Hematopoietic multipotent progenitor cell treated with erythropoietin and hydrocortisone succinate and interleukin-3 and kit ligand, for 4 days (in vitro differentiated cells): ENCODE measurements at places on chromosomes 4 and X.

DNA sequence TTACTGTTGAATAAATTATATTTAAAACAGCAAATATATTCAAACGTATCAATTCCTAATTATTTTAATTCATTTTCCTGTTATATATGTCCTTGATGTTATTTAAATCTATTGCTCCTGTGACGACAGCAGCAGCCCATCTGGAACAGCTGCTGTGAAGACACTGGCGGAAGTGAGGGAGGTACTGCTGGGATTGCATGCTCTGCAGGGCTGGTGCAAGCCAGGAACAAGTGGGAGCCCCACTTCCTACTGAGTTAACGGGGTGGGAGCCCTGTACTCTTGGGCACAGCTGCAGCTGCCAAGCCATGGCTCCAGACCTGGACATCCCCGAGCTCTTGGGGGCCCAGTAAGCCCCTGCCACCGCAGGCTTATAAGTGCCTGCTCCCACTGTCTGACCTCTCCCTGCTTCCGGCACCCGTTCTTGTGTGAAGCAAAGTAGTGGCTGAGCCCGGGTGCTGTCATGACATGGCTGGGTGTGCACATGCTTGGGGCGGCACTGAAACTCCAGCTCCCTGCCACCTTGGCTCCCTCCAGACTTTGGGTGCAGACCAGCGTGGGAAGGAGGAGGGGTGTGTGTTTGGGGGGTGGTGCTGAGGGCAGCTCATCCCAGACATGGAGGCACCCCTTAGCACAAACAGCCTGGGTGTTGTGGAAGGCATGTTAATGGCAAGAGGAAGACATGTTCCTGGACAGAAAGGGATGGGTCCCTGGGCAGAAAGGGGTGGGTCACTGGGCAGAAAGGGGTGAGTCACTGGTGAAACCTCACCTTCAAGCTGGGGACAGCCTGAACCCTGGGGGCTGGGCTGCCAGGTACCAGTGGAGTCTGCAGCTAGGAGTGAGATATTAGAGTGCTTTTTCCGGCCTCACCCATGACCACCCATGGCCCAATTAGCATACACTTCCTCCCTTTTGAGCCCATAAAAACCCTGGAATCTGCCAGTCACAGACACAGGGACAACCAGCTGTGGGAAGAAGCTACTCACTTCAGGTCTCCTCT is 1981.3 kb upstream of the IGFBP7 start:
- no peak for DNase-seq

GRCh38 chr4:95293014-95293413 is 255.8 kb downstream of the UNC5C start:
- peak; percentile 13 for DNase-seq

- no peak for DNase-seq
These were observed 4.7 kb downstream of the MTM1 start for GRCh38 chrX:150573106-150573505.

GRCh38 chr4:65450899-65451298 is 219.4 kb downstream of the EPHA5 start:
- no peak for DNase-seq

DNA sequence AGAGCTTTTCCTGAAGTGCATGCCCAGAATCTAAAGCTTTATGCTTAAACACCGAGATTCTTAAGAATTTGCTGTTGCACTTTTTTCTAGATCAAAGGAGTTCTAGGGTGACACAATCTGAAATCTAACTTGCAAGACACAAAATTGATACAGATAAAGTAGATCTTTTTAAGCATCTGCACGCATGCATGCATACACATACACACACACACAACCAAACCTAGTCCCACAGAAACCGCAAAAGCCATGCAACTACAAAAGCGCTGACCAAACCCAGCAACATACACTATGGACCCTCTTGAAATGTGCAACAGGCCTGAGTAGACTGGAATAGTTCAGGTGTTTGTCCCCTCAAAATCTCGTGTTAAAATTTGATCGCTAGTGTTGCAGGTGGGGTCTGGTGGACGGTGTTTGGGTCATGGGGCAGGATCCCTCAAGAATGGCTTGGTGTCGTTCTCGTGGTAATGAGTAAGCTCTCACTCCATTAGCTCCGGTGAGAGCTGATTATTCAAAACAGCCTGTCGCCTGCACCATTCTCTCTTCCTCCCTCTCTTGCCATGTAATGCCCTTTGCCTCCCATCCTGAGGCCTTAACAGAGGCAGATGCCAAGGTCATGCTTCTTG is 52.7 kb downstream of the IRF2 start:
- DNase-seq: no peak

- peak; percentile 0 for DNase-seq
These were observed 104.7 kb upstream of the MID1 start for GRCh38 chrX:10725071-10725470.
